ENCODE measurements at places on chromosomes 4 and X. TPM values are rescaled to one million over a fixed set of nuclear protein-coding genes. Genes with fewer than 3 reads are reported as not detected.

The GUCY1A1 gene
- total RNA-seq, result 23.4 TPM

The RNF212 gene
- total RNA-seq, result 0.66 TPM

The FNIP2 gene
- total RNA-seq, result 16.7 TPM

The TADA2B gene
- total RNA-seq, result 10.0 TPM

The SLC9B1 gene
- total RNA-seq, result 2.0 TPM

The IL2RG gene
- total RNA-seq, result not detected

The IL1RAPL1 gene
- total RNA-seq, result 0.26 TPM

The SMIM9 gene
- not detected for total RNA-seq

The PGRMC1 gene
- total RNA-seq, result 201 TPM

The WDR1 gene
- total RNA-seq, result 331 TPM

The PAGE2B gene
- not detected for total RNA-seq

The RAI2 gene
- 1.3 TPM for total RNA-seq

The SH2D1A gene
- total RNA-seq, result not detected

The HSFX3 gene
- not detected for total RNA-seq

The USP17L20 gene
- not detected for total RNA-seq

The TEX13D gene
- total RNA-seq, result not detected

The SLC39A8 gene
- total RNA-seq, result 4.5 TPM

The AFF2 gene
- under 0.01 TPM for total RNA-seq

The TRPC3 gene
- 1.0 TPM for total RNA-seq

The SSX4 gene
- total RNA-seq, result not detected

The UGT2B17 gene
- total RNA-seq, result not detected

The AMOT gene
- total RNA-seq, result 6.8 TPM

The NAA11 gene
- not detected for total RNA-seq

The EDNRA gene
- 0.77 TPM for total RNA-seq

The FGFRL1 gene
- total RNA-seq, result 6.1 TPM

The ZNF674 gene
- total RNA-seq, result 6.9 TPM

The PDS5A gene
- total RNA-seq, result 57.5 TPM

The CCDC160 gene
- total RNA-seq, result 0.17 TPM

The VSIG1 gene
- total RNA-seq, result not detected

The SLC34A2 gene
- not detected for total RNA-seq

The GAB1 gene
- total RNA-seq, result 10.6 TPM

The P2RY8 gene
- not detected for total RNA-seq

The CNKSR2 gene
- 0.33 TPM for total RNA-seq

The FGF16 gene
- total RNA-seq, result not detected

The CLDN34 gene
- not detected for total RNA-seq

The SRP72 gene
- total RNA-seq, result 76.0 TPM

The PPP3CA gene
- total RNA-seq, result 49.8 TPM

The TMEM154 gene
- total RNA-seq, result 0.50 TPM

The PRRG1 gene
- total RNA-seq, result 6.2 TPM

The GPR173 gene
- total RNA-seq, result 2.3 TPM

The SPATA18 gene
- 17.7 TPM for total RNA-seq

The CD38 gene
- under 0.01 TPM for total RNA-seq

The RADX gene
- 1.7 TPM for total RNA-seq

The AMBN gene
- total RNA-seq, result not detected

The ITIH6 gene
- total RNA-seq, result not detected

The GLRA2 gene
- total RNA-seq, result not detected

The GAGE13 gene
- not detected for total RNA-seq

The TXK gene
- 0.66 TPM for total RNA-seq

The SHROOM4 gene
- 0.50 TPM for total RNA-seq

The SLITRK2 gene
- 0.66 TPM for total RNA-seq

The RASSF6 gene
- total RNA-seq, result not detected

The NPY5R gene
- not detected for total RNA-seq

The GAGE2A gene
- total RNA-seq, result not detected

The CLCN5 gene
- 4.9 TPM for total RNA-seq

The BMP15 gene
- not detected for total RNA-seq

Measured in fibroblast of lung (primary cell).